Central memory CD4-positive, alpha-beta T cell (primary cell): ENCODE measurements at places on chromosomes 1 and 21.

- DNase-seq = no peak
Measured at GRCh38 chr1:248792342-248792741, 33.4 kb downstream of the SH3BP5L start.

DNA sequence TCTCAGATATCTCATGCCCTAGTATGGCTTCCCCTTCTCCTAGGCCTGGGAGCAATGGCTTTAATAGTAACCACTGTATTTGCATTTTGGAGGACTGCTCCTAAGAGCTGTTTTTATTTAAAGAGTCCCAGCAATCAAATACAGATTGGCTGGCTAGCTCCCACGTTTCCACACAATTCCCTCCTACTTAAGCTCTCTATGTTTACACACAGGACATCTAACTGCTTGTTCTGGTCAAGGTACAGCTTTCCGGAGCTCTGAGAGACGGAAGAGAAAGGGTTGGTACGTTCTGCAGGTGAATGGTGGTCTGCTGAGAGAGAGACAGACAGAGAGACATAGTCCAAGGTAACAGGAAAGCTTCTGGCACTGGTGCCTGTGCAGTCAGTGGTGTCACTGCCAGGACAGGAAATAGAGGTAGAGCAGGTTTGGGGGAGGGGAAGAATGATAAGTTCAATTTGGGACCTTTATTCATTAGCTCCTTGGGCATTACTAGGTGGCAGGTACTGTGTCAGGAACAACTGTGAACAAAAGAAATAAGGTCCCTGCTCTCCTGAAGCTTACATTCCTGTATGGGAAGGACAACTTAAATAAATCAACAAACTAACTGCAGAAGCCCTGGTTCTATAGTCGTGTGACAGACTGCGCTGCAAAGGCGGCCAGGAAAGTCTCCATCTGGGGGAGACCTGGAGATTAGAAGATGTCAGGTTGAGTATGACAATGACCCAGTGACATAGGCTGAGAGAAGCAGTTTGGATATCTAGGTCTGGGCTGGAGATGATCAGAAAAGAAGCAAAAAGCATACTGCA is 1.2 kb upstream of the SLC25A33 start:
- DNase-seq = no peak

DNA sequence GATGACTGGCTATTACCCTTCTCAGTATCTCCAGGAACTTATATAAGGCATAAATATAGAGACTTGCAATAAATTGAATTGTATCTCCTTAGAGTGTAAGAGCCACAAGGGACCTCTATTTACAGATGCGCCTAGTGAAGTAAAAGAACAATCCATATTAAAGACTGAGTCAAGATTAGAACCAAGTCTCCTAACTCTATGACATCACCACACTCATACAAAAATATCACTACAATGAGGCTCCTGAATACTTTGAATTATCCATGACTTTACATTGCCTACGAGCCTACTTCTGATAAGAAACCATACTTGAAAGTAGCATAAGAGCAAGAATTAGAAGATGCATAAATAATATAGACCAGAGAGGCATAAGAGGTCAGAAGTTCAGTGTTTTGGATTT is 18.8 kb downstream of the DPYD start:
- DNase-seq = no peak

DNA sequence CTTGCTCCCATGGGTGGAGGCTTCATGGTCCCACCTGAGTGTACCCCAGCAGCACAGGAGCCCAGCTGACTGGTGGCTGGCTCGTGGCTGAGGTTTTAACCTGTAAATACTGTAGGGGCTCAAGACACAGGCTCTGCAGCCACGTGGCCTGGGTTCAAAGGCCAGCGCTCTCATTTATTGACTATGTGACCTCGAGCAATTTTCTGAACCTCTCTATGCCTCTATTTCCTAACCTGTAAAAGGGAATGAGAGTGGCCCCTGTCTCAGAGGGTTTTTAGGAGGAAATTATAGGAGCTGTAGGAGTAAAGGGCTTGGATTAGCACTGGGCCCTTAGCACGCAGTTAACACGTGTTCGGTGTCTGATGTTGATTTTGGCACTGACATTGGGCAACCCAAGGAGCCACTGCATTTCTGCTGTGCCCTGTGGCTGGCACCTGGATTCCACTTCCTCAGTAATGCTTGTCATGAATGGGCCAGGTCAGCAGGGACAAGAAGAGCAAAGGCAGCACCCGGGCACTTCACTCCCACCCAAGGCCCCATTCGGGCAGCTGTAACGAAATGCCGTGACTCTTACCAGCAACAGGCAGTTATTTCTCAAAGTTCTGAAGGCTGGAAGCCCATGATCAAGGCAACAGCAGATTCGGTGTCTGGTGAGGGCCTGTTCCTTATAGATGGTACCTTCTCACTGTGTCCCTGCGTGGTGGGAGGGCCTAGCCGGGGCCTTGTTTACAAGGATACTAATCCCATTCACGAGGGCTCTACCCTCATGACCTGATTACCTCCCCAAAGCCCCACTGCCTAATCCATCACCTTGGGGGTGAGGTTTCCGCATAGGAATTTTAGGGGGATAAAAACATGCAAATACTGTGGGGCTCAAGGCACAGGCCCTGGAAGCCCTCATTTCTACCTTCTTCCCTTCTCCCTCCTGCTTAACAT is 25.2 kb downstream of the ARHGEF10L start:
- DNase-seq = no peak

DNA sequence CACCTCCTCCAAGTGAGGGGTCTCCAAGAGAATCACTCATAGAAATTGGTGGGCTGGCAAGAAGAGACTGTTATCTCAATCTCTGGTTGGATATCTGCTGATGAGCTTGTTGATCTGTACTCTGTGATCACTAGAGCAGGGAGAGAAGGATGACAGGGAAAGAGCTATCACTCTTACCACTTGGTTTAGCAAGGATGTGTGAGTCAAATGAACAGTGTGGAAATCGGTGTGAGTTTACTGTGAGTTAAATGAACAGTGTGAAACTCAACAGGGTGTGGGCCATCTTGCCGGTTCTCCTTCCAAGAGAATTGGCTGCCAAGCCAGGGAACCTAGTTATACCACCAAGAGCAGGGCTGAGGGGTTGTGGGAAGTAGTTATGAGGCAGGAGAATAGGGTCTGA is 33.3 kb upstream of the CD1D start:
- DNase-seq = no peak

- DNase-seq = no peak
Measured at GRCh38 chr1:213956295-213956770, 31.4 kb upstream of the PROX1 start.

DNA sequence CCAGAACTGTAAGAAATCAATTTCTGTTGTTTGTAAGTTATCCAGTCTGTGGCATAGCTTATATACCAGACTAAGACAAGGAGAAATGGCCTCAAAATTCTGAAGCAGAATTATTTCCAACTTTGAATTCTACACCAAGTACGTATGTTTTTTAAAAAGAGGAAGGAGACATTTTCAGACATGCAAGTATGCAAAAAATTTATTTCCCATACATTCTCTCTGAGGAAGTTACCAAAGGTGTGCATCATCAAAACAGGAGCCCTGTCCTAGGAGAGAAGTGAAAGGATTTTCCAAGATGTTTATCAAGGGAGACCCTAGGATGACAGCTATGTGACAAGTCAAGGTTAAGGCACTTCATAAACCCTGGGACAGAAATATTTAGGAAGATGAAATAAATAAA is 49.3 kb upstream of the RABGAP1L start:
- DNase-seq = no peak

DNA sequence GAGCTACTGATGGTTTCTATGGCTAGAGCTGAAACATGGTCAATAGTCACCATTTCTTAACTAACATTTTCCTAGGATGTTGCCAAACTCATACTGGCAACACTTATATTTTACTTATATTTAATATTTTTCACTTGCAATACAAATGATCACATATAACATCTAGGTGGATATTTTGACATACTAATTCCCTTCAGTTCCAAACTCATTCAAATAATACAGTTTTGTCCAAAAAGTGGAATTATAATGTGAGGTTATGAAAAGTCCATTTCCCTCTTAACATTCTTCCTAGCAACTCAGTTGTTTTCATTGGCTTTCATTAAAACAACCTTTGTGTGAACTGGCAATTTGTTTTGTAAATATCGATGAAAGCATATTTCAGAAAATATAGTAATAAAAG is 16.0 kb downstream of the SPAG17 start:
- no peak for DNase-seq

GRCh38 chr1:19054216-19054615 is 97.7 kb upstream of the IFFO2 start:
- no peak for DNase-seq

DNA sequence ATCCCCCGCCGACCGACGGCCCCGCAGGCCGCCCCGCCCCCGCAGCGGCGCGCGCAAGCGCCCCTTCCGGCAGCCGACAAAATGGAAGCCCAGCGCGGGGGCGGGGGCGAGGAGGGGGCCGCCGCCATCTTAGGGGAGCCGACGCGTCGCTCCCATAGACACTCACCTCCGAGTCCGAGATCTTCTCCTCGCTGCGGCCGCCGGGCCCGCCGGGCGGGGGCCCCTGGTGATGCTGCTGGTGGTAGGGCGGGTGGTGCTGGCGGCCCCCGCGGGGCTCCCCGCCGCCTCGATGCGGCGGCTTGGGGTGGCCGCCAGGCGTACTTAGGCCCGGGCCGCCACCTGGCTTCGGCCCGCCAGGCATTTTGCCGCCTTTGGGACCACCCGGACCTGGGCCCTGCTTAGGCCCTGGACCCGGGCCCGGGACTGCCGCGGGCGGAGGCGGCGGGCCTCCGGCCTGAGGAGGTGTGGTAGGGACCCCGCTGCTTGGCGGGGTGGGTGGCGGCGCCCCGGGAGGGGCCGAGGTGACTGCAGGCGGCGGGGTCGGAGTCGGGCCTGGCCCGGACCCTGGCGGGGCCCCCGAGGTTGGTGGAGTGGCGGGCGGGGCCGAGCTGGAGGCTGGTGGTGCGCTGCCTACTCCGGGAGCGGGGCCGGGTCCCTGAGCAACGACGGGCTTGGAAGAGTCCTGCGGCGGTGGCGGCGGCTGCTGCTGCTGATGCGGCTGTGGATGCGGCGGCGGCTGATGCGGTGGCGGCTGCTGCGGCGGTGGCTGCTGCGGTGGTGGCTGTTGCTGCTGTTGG is 691 bp downstream of the SFPQ start:
- peak; percentile 88 for DNase-seq

- no peak for DNase-seq
Measured at GRCh38 chr1:93677729-93678128, 3.9 kb downstream of the BCAR3 start.

- no peak for DNase-seq
Measured at GRCh38 chr1:210822932-210823331, 311.0 kb downstream of the KCNH1 start.

DNA sequence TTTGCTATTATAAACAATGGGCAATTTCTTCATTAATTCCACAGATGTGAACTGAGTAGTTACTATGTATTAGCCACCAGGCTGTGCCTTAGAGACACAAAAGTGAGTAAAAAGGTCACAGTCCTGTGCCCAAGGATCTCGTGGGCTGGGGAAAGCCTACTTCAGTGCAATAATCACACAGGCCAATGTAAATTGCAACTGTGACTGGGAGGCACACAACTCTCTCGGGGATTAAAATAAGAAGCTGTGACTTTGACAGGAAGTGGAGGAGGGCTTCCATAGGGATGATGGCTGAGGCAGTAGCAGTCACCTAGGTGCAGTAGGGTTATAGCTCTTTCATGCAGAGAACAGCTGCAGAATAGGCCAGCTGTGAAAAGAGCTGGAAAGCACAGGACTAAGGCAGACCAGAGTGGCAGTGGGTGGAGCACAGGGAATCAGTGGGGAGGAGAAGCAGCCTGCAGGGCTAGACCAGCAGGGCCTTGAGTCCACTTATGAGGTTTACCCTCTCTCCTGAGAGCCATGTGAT is 121.9 kb downstream of the MAB21L3 start:
- peak; percentile 45 for DNase-seq

DNA sequence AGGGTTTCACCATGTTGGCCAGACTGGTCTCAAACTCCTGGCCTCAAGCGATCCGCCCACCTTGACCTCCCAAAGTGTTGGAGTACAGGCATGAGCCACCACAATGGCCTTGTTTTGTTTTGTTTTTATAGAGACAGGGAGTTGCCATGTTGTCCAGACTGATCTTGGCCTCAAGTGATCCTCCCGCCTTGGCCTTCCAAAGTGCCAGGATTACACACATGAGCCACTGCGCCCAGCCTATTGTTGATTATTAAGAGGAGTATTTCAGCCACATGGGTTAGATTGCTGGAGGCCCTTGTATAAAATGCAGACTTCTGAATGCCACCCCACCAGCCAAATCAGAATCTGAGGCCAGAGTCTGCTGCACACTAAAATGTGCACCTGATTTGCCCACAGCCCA is 57.2 kb upstream of the ANGPTL1 start:
- no peak for DNase-seq

GRCh38 chr21:41869771-41870170 is 9.4 kb downstream of the PRDM15 start:
- no peak for DNase-seq

DNA sequence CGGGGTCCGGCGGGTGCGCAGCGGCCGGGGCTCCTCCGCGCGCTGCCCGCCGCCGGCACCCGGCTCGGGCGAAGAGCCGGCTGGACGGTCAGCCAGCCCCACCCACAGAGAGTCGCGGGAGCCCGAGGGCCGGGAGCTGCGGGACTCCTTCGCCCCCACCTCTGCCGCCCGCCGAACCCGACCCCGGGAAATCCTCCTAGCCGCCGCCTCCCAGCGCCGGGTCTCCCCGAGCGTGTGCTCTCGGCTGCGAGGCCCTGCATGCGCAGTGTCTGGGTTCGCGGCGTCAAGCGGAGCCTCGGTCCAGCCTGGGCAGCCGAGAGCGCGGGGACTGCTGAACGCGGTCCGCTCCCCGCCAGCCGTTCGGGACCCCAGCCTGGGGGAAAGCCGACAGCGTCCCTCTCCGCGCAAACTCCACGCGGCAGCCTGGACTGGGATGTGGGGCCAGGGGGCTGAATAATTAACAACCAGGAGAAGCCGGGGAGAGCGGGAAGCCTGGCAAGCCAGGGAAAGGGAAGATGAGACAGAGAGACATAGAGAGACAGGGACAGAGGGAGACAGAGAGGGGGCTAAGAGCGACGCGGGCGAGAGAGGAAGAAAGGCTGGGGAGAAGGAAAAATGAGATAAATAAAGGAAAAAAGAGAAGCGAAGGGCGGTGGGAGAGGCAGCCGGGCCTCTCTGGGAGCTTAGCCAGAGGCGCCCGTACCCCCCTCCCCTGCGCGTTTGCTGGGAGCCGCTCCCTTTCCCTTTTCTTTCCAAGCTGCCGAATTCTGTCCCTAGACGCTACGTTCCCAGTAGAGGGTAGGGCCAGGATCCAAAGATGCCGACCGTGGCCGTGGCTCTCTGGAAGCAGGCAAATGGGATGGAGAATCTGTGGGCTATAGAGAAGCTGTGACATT is 64.2 kb downstream of the MEF2D start:
- DNase-seq = no peak

DNA sequence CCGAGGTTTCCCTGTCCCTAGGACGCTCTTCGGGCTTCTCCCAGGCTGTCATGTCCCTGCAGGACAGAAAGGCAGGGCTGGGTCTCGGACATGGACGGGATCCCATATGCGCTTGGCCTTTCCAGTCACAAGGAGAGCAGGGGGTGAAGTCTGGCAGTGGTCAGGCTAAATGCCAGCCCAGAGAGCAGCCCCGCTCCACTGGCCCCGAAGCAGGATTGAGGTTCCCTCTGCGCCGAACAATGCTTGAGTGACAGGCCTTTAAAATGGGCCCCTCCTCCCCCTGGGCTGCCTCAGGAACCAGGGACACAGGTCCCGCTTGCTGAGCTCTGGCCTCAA is 12.7 kb downstream of the DRAXIN start:
- no peak for DNase-seq
